ENCODE measurements at places on chromosomes 4 and X.
A peak's percentile ranks its signal among the peaks of the same experiment; 100 is the strongest.

- H3K4me3 ChIP-seq, result no peak overlapping the region
- no peaks in the 10 kb centered on the region for H3K4me1 ChIP-seq
- no peak overlapping the region for H3K27ac ChIP-seq
- H3K27me3 ChIP-seq, result no peaks in the 10 kb centered on the region
- H3K36me3 ChIP-seq, result no peaks in the 10 kb centered on the region
These were observed 305.3 kb downstream of the FRMPD4 start for GRCh38 chrX:12443534-12444098.

DNA sequence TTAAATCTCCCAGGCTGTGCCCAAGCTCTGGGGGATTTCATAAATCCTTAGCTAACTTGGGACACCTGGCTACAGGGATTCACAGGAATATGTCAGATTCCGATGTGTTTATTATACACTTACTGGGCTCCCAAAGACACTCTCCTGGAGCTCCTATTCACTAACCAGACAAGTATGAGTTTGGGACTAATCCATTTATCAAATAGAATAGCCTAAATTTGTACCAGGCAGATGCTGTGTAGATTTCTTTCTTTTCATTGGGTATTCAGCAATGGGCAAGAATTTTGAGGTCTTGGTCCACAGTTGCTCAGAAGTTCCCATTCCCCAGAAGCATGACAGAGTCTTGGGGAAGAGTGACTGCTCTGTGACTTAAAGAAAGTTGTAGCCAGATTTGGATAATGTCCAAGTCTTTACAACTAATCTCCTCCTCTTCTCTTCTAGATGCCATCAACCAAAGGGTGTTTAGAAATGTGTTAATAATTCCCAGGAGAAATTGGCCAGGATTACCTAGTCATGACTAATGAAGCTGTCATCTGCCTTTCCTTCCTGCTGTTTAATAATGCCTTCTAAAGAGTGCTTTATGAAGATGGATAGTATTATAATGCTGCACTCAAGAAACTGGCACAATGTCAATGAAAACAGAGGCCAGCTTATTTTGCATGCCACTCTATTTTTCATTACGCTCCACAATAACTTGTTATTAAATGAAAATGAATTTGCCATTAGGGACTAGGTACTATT lies 120.9 kb downstream of the CHIC2 start:
- no peaks in the 10 kb centered on the region for H3K36me3 ChIP-seq
- no peaks in the 10 kb centered on the region for H3K27me3 ChIP-seq
- no peak overlapping the region for H3K4me3 ChIP-seq

DNA sequence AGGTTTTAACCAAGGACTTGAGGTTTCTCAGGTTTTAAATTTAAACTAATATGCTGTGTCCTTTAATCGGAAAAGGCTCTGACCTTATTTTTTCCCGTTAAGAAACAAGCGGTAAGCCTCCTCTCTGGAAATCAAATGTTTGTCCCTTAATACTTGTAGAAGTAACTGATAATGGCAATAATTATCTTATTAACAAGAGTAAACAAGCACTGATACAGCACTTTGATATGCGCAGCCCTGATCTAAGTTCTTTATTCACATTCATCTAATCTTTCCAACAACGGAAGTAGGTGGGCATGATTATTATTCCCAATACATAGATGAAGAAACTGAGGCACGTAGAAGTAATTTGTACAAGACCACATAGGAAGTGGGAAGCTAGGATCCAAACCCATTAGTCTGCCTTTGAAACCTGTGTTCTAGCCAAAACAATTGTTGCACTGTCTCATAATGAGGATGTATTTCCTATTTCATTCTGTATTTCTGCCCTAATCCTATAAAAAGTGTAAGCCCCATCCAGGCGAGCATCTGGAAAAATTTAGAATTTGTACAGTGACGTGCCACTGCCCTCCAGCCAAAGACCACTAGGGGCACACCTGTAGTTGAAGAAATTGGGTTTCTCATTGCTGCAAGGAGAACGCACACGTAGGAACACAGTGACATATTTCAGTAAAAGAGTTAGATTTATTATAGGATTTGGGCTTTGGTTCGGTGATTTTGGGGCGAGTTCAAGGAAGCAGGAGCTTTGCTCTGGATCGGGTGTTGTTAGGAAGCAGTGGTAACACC lies 606 bp downstream of the CXorf58 start:
- H3K27ac ChIP-seq, result peak overlapping the region; percentile 12
- no peaks in the 10 kb centered on the region for H3K27me3 ChIP-seq
- DNase-seq, result no peak
- peak overlapping the region; percentile 68 for H3K4me3 ChIP-seq
- H3K36me3 ChIP-seq, result no peaks in the 10 kb centered on the region
- peaks cover 5% of the 10 kb centered on the region for H3K4me1 ChIP-seq

- no peak overlapping the region for H3K27ac ChIP-seq
- no peak overlapping the region for H3K4me3 ChIP-seq
These were observed 49.7 kb downstream of the TLL1 start for GRCh38 chr4:165922747-165923146.

All from endothelial cell of umbilical vein (primary cell).